ENCODE measurements at places on chromosomes 12 and 14.

- no peak for DNase-seq
These were observed 850.8 kb downstream of the TMTC2 start for GRCh38 chr12:83537428-83538053.

- no peak for DNase-seq
These were observed 39.6 kb downstream of the DAD1 start for GRCh38 chr14:22549324-22549962.

DNA sequence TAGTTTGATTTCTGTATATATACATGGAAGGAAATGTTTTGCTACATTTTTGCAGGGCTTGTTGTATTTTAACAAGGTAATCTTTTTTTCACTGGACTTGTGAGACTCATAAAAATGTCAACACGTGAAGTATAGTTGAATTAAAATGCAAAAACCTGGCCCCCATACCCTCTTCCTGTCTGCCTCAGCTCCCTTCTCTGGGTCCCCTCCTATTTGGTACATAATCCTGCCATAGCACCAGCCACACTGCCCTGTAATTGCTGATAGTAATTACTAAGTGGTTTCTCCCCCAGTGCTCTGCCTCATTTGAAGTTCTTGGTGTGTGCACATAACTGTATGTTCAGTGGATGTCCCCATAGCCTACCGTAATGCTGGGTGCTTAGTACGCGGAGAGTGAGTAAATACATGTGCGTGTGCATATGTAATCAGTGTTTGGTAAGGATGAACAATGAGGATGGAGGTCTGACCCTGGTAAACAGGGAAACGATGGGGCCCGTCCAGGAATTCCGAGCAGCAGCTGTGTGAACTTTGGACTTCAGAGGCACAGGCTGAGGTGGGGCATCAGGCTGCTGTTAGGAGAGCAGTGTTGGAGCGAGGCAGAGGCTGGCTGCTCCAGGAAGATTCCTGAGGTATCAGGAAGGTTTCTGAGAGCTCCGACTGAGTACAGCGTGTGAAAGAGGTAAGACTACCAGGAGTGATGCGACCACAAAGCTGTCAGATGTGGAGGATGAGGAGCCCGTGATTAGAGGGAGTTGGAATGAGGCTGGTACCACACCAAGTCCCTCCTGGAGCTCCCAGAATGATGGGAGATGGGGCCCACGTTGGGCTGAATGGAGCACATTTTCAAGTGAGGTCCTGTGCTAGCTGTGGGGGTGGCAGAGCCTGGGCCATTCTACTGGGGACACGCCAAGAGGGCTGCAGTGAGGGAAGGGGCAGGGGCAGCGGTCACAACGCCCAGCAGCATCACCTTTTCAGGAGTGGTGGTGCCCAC is 106.8 kb downstream of the PELI2 start:
- no peak for DNase-seq

DNA sequence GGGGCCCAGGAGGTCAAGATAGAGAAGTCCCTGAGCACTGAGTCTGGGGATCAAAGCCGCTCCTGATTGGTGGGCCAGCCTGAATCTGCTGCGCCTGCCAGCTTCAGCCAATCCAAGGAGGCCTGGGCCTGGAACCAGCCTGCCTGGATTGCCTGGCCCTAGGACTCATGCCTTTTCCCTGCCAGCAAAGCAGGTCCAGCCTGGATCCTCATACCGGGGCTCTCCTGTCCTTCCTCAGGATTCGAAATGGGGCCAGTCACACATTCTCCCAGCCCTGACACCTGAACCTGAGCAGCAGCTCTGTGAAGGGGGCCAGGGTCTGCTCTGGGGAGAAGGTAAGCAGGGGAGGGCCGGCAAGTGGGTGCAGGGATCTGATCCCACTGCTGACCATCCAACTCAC is 81.9 kb downstream of the NINJ2 start:
- no peak for DNase-seq

DNA sequence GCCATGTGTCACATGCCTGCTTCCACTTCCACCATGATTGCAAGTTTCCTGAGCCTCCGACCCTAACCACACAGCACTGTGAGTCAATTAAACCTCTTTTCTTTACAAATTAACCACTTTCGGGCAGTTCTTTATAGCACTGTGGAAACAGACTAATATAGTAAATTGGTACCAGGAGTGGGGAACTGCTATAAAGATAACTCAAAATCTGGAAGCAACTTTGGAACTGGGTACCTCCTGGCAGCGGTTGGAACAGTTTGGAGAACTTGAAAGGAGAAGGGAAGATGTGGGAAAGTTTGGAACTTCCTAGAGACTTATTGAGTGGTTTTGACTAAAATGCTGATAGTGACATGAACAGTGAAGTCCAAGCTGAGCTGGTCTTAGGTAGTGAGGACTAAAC is 436.1 kb downstream of the TMEM121 start:
- no peak for DNase-seq

DNA sequence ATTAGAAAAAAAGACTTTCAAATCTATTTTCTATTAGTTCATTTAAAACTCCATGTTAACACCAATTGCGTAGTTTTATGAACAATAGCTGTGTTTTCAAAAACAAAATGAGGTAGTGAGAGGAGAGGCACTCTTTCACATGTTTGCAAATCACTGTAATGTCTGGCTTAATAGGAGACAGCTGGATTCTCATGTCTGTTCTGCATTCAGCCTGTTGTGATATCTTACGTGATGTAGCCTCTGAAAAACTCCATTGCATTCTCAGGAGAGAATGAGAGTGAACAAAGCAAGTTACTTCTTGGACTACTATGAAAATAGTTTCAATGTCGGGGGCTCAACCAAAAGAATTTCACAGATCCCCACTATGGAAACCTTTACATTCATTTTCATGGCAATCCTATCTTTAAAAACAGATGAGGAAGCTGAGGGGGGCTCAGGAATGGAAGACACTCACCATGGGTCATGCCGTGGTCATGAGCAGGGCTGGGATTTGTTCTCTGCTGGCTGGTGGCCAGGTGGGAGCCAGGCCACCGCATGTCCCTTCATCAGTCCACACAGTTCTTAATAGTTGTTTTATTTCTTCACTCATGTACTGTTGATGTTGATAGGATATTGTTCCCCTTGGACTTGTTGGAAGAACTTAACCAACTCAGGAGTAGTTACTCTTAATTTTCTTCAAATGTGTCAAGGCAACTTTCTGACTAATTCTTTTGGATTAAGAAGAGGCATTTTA is 346.2 kb upstream of the FAR2 start:
- no peak for DNase-seq

DNA sequence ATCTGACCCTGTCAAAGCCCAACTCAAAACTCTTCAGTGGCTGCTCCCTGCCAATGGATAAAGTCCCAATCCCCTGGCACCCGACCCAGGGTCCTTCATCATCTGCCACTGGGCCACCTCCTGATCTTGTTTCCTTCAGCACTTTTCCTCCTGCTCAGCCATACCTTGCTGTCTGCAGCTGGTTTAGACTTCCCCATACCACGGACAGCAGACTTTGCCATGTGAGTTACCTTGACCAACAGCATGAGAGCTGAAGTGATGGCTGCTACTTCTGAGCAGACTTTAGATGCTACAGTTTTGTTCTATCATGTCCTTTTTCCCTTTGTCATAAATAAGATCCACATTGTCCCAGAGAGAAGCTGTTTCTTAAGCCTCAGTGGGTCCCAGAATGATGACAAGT is 33.3 kb upstream of the STON2 start:
- DNase-seq: no peak

DNA sequence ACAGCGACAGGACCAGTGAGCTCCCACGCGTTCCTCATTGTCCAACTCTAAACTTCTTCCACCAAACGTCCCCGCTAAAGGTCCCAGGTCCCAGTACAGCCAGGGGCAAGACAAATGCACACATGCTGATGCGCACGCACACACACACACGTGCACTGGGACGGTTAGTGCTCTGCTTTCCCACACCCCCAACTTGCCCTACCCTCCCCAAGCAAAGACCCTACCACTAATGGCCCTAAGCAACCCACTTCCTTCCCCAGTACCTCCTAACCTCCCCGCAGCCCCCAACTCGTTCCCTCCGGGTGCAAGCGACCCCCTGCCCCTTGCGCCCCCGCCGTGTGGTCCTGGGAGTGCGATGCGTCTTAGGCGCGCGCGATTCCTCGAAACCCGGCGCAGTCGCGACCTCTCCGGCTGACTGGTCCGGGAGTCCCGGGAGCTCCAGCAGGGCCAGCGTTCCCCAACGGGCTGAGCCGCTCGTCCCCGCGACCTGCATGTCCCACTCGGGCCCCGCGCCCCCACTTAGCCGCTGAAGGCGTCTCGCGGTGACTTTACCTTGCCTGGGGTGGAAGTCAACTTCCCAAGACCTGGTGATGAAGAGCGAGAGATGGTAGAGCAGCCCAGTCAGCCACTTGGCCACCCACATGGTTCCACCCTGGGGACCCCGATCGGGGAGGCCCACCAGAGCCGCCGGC is 578 bp downstream of the ADAMTS20 start:
- peak; percentile 60 for DNase-seq

GRCh38 chr12:109346920-109347319 is 780 bp upstream of the MYO1H start:
- DNase-seq: no peak

DNA sequence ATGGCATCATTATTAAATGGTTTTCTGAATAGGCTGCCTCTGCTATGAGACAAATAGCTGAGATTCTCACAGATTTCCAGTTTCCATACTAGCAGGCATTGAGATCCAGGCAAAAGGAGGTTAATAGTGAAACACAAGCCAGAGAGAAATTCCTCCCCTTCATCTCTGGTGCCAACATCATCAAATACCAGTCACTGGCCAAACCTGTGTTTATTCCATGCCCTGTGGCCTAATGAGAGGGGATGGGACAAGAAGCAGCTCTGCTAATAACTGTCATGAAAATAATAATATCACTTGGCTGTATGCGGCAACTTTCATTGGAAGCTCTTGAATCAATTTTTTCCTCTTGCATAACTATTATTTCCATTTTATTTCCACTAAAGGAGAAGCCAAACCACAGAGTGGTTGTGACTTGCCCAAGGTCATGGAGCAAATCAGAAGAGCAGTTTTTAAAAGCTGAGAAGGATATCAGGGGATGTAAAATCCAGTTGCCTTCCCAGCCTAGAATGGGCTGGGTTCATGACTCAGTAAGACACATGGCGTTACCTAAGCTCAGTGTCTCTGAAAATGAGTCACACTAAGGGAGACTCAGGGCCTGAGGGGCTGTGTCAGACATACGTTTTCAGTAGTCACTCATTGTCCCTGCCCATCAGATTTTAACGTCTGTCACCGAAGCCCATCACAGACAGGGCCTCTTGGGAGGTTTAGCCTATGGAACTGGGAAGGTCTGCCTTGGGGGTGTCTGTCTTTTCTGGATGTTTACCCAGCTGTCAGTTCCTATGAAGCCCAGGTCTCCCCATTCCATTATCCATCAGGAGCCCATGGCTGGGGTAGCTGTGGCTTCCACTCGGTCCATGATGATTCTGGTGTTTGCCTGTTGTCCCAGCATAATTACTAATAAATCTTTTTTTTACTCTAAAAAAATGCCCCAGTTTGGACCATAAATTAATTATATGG is 208.8 kb upstream of the EEA1 start:
- no peak for DNase-seq
